ENCODE measurements at places on chromosomes 1 and 21. TPM values are rescaled to one million over a fixed set of nuclear protein-coding genes. Genes with fewer than 3 reads are reported as not detected.

Gene TOR1AIP2
- 50.1 TPM for total RNA-seq

Gene MYBPH
- not detected for total RNA-seq

Gene SELENON
- 2.9 TPM for total RNA-seq

Gene TEX38
- not detected for total RNA-seq

Gene CLIC6
- 0.47 TPM for total RNA-seq

Gene CHRM3
- total RNA-seq, result not detected

DNA sequence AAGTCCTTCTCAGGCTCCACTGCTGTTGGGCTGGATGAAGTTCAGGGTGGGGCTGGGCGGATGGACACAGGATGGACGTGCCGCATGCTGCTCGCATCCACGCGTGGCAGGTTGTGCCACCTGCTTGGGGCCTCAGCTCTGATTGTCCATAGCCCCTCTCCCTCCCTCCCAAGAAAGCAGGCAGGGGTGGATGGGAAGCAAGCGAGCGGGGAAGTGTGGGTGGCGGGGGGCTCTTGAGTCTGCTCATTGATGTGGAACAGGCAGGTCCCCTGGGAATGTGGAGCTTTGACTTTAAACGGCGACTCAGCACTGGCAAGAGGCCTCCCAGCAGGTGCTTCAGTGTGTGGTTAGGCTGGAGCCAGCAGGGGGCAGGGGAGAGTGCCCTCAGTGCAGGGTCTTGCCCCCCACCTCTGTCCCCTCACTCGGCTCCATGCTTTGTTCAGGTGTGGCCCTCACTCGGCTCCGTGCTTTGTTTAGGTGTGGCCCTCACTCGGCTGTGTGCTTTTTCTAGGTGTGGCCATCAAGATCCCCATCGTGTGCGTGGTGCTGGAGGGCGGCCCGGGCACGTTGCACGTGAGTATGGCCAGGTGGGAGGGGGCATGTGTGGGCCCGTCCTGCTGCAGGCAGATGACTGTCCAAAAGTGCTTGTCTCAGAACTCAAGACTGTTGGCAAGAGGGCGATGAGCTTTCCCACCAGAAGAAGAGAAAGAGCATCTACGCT is 23.9 kb downstream of the TRPM2 start:
- DNase-seq, result no peak

DNA sequence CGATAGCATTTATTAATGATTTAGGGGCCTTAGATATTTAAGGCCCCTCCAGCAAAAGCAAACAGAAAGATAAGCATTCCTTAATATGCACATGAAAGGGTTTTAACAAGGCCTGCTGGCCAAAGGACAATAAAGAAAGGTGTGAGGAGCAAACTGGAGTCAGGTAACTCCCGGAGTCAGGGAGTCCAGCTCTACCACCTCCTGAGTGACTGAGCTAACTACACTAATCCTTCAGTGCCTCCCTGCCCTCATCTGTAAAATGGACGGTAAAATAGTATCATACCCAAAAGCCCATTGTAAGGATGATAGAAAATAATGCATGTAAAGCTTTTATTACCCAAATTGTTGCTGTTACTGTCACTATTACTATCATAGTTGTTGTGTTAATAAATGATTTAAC is 161.7 kb downstream of the SIPA1L2 start:
- DNase-seq, result no peak

GRCh38 chr1:224058303-224058702 is 55.6 kb upstream of the FBXO28 start:
- DNase-seq, result no peak

DNA sequence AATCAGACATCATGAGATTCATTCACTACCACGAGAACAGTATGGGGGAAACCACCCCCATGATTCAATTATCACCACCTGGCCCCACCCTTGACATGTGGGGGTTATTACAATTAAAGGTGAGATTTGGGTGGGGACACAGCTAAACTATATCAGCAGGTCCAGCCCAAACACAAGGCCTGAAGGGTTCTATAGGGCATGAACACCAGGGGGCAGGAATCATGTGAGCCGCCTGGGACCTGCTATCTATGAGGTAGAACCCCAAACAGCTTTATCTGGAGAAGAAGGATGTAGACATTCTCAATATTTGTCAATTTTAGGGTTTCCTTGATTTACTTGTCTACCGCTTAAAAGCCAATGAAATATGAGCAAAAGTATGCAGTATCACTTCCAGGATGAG is 294.9 kb upstream of the DEPDC1 start:
- no peak for DNase-seq

GRCh38 chr1:235079443-235080296 is 49.0 kb downstream of the TOMM20 start:
- no peak for DNase-seq

DNA sequence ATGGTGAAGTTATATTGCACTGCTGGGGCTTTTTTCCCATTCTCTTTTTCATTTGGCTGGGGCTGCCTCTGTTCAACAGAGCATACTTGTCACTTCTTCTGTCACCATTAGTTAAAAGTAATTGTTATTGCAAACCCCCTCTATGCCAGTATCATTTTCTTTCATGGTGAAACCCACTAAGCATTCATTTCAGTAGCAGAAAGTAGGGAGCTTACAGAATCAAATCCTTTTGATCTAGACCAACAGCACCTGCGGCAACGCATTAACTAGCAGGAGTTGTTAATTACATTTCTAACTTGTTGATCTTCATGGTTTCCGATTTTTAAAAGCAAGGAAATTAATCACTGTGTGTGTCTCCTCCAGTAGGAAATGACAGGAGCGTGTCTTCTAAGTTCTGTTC is 15.0 kb downstream of the SMYD2 start:
- DNase-seq, result no peak

DNA sequence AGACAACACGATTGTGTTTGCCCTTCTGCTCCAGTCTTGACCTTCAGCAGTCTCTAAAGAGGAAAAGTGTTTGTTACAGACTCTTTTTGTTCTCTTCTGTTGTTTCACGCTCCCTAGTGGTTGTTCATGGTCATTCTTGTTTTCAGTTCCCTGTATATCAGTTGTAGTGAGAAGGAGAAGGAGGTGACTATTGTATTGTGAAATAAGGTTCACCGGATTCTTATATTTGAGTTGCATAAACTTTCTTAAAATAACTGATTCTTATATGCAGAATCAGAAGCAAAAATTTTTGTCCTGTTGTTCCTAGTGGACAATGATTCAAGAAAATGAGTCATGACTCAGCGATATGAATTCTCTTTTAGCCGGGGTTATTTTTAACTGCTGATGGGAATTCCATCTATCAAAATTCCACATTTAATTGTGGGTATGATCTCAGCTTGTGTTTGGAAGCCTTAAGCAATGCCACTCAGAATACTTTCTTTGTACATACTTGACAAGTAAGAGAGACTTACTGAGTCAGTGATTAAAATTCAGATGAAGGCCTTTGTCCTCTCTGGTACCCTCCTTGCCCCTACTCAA is 152.2 kb downstream of the CLEC20A start:
- DNase-seq, result no peak

DNA sequence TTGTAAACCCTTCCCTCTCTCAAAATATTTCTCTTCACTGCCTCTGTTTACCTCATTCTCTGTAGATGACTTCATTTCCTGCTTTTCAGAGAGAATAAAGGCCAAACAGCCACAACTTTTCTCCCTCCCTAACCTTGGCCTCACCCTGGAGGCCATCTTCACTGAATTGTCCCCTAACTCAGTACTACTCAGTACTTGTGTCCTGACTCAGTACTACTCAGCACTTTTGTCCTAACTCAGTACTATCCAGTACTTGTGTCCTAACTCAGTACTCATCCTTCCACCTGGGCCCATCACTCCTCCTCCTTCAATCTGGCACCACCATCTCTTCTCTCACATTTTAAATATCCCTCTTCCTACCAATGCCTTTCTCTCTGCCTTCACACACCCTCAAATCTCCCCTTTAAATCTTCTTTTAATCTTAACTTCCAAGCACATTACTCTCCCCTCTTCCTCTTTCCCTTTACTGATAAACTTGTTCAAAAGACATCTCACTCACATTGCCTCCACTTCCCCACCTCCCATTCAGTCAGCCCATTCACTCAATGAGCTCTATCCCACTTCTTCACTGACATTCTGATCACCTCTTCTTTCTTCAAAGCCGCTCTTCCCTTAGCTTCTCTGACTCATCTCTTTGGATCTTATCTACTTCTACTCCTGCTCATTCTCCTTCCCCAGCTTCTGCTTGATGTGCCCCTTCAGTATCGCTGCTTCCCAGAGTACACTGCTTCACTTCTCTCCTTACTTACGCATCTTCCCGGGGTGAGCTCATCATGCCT is 121.4 kb downstream of the RNF220 start:
- DNase-seq, result no peak

DNA sequence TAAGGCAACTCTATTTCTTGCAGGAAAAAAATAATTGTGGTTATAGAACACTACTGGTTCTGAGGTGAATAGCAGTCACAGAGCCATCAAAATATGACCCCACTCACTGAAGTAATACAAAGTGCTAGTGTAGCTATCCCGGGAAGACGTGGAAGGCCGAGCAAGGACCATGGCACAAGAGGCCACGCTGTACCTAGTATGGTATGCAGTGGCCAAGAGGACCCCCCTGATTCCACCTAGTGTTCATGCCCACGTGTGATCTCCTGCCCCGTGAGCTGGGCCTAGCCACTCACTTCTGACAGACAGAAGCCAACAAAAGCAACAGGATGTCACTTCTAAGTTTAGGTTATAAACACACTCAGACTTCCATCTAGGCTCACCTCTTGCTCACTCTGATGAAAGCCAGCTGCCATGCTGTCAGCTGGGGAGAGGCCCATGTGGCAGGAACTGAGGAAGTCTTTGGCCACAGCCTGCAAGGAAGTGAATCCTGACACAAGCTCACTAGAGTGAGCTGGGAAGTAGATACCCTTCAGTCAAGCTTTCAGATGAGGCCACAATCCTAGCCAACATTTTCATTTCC is 21.7 kb upstream of the LSS start:
- no peak for DNase-seq

GRCh38 chr1:211511030-211511700 is 19.2 kb upstream of the RD3 start:
- no peak for DNase-seq

- no peak for DNase-seq
Measured at GRCh38 chr1:55716610-55717009, 501.4 kb upstream of the USP24 start.

DNA sequence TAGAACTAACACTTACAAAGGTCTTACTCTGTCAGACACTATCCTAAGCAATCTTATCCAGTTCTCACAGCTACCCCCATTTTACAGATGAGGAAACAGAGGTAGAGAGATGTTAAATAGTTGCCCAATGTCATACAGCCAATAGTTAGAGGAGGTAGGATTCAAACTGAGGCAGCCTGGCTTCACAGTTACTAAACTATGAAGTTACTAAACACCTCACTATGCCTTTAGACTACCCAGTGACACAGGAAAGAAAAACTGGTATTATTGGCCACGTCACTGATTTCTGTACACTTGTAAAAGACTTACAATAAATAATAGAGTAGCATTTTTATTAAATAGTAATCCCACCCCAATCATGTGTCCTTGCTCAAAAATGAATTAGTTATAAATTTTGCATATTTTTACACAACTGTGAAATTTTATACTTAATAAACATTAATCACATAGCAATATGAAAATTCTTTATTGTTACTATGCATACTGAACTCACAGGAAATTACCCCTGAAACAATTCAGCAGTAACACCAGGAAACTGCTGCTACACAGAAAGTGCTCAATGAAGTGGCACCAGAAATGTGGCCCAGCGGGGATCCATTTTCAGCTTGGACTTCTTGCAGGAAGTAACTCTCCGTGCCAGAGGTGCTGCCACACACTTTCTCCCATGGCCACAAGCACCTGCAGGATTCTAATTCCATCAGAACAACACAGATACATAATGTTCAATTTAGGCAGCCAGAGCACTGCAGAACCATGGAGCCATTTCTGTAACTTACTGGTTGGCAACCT is 69.4 kb downstream of the VAV3 start:
- DNase-seq, result no peak

DNA sequence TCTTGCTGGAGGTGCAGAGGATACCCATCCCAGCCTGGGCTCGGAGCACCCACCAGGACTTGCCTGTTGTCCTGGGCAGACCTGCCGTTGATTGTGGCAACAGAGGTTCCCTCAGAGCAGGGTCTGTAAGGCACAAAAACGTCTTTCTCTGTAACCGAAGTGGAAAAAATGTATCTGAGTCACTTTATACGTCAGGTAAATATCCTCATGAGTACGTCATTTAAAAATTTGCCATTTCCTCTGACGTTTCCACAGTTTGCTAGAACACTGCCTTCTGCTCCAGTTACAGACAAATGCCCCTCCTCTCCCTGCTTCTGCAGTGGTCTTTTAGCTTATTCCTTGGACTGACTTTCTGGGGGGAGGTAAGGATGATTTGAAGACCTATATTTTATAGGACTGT is 326.8 kb downstream of the HHAT start:
- DNase-seq, result no peak

- DNase-seq, result no peak
Measured at GRCh38 chr1:246004301-246004700, 502.8 kb downstream of the SMYD3 start.

Measured in activated CD8-positive, alpha-beta memory T cell treated with anti-CD3 and anti-CD28 coated beads, Interleukin-2, amount 10 ng/mL, durations not matched to agents 7 days and 5 days (primary cell).